ENCODE measurements at places on chromosomes 5 and 9.

DNA sequence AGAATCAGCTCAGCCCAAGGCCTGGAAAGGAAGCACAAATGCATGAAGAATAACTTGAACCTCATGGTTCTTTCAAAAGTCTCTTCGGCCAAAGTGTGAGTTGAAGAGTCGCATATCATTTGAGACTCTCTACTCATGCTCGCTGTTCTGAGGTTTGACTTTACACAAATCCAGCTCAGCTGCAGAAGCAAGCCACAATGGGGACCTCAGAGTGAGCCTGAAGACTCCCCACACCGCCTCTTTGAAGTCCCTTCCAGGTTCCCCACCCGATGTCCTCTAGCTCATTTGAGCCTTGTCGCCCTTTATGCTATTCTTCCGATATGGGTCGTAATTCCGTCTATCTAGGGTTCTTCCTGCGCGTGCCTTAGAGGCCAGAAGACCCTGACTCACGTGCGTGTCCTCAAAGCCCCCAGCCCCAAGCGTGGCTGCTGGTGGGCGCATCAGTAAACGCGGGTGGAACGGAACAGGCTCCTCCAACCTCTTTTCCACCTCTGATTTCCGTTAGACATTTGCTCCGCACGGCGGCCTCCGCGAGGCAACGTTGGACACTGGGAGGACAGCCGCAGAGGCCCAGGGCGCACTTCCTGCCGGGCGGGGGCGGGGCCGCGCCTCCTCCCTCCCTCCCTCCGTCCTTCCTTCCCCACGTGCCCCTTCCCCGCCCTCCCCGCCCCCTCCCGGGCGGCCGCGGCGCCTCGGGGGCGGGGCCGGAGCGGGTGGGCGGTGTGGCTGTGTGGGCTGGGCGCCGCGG lies at the start of gene SNX30:
Gene SNX30, plus strand, starts transcription at position 745 of the 748 bp plus-strand sequence. CDS start 242 bp downstream, outside the sequence.
- peak; percentile 26 for DNase-seq

- no peak for DNase-seq
These were observed 9.3 kb downstream of the PBX3 start for GRCh38 chr9:125756518-125756917.

GRCh38 chr5:169549453-169550100 lies 34.0 kb upstream of the SPDL1 start:
- no peak for DNase-seq

DNA sequence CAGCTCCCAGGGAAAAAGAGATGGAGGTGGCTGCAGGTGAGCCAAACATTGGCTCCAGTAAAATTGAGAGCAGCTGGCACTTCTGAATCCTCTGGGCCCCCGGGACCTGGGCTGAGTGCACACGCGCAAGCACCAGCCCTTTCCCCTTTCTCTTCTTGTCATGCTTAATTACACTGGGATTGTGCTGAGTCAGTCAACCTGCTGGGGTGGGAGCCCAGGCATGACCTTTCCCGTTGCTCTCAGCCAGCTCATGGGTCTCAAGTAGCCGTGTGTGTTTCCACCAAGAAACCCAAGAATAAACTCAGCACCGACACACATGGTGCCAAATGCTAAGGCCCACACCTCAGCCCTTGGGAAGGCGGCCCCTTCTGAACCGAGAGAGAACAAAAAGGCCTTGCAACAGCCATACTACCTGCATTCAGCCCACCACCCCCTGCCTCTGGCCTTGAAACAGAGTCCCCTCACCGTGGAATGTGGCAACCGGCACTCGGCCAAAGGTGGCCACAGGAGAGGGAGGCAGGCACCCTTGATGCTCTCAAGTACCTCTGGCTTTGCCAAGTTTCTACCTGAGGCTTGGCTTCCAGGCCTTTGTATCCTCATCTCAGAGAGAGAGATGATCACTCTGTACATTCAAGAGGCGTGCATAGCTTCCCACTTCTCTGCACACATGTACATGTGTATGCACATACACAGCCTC lies 28.1 kb downstream of the SLIT3 start:
- no peak for DNase-seq

DNA sequence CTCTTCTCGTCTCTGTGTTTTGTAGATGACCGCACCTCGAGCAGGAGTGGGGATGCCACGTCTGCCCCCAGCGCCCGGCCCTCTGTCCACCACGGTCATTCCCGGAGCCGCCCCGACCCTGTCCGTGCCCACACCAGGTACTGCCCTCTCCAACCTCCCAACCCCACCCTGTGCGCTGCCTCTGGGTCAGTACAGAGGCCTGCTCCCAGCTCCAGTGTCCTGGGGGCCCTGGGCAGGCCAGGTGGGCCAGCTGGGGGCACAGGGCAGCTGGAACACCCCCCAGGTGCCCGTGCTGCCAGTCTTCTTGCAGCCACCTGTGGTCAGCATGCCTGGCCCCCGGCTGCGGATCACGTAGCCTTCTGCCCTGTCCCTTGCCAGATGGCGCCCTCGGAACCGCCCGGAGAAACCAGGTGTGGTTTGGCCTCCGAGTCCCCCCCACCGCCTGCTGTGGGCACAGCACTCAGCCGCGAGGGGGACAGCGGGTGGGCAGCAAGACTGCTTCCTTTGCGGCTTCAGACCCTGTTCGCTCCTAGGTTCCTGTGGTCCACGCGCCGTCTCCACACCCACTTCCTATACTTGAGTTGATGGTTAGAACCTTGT lies 133.7 kb downstream of the WNK2 start:
- DNase-seq, result no peak

DNA sequence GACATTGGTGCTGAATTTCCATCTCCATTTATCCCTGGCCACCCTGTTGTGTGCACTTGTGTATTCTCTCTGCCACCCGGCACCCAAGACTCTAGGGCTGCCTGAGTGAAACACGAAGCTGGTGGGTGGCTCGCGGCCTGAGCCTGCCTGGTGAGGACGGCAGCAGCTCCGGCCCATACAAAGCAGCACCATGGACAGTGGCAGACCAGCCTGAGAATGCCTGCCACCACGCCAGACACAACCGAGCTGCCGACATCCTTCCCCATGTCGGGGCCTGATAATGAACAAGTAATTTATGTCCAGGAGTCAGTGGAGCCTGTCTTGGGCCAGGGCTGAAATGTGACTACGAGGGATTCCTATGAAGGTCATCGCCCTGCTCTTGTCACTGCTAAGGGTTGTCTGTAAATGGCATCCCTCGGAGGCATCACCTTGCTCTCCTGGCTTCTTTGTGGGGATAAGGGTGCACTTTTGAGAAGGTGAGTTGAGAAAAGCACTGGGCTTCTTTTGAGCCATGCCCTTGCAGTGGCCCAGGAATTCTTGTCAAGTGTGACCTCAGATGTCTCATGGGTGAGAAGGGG lies 175.7 kb downstream of the MELK start:
- no peak for DNase-seq

- DNase-seq, result no peak
These were observed 144.4 kb upstream of the FSTL4 start for GRCh38 chr5:133756756-133757155.

- no peak for DNase-seq
These were observed 406.6 kb downstream of the ADGRV1 start for GRCh38 chr5:90965110-90965685.

DNA sequence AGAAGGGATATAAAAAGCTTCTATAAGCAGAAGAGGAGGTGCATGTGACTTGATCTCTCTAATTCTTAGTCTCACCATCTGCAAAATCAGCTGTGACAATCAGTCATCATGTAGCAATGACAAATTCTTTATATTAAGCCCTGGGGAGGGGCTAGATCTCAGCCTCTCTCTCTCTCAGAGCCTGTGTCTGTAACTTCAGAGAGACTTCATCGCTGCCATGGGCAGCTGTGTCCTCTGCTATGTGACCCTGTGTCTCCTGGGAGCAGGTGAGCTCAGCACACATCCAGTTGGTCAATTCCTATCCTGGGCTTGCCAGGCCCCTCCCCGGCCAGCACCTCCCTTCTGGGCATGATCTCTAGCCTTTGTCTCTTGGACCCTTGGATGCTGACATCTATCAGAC lies 109.6 kb downstream of the ANKRD18B start:
- no peak for DNase-seq

GRCh38 chr9:87184956-87185642 lies 237.8 kb upstream of the GAS1 start:
- no peak for DNase-seq

GRCh38 chr5:72822944-72823343 lies 6.5 kb downstream of the TNPO1 start:
- DNase-seq, result no peak

- no peak for DNase-seq
These were observed 130.8 kb upstream of the STC2 start for GRCh38 chr5:173458828-173459609.

GRCh38 chr9:20391208-20391607 lies 231.1 kb downstream of the MLLT3 start:
- no peak for DNase-seq

- DNase-seq, result no peak
These were observed 161.2 kb downstream of the ZNF462 start for GRCh38 chr9:107024193-107024592.

GRCh38 chr5:169971780-169972179 lies 8.5 kb downstream of the INSYN2B start:
- no peak for DNase-seq

DNA sequence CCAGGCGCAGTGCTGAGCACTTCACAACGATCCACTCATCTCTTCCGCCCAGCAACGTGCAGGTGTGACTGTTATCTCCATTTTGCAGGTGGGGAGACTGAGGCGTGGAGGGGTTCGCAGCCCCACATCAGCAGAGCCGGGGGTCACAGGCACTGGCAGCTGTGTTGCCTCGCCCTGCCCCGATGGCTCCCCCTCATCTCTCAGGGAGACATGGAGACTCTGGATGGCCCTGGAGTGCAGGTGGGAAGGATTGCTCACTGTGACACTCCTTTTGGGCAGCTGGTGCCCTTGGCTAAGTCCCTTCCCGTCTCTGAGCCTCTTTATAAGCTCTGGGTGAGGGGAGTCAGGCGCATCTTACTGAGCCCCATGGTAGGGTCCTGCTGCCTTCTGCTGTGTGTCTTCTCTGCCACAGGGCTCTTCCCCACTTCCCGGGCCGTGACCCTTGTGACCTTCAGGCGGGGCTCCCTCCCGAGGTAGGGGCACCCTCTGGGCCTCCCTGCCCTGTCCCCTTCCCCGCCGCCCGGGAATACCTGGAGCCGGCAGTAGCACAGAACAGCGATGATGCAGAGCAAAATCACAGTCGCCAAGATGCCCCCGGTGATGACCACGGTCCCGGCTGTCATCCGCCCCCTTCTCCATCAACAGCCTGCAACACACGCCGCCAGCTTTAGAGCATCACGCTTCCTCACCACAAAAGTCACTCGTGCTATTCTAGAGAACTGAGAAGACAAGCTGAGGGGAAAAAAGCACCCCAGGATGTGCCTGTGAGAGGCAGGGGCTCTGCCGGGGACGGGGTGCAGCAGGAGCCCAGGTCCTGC lies 29.4 kb downstream of the FAM163B start:
- no peak for DNase-seq

DNA sequence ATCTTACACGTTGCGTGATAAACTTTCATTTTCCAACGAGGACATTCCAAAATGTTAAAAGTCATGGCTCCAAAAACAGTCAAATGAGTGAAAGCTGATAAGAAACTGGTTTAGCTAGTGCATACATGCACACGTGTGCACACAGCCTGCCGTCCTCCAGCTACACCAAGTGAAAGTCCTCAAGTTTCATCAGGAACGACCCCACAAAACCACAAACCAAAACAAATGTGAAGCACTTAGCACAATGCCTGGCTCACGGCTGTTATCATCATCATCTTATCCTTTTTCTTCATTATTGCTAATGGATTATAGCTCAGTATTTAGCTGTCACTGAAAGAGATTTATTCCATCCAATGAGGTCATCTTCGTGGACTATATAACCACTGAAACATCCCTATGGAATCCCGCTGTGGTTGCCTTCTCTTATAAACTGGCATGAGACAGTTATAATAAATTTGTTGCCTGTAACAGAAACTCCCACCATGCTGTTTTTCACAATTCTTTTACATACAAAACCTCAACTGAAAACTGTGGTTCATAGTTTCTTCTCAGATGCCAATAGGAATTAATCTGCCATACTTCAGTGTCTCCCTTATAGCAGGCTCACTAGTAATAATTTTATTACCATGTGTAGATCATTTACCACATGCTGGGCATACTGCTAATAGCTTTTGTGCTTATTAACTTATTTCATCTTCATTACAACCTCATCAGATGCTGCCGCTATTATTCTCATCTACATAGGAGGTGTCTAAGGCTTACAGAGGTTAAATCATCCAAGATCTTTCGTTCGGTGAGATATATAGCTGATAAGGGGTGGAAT lies 56.1 kb downstream of the SAXO1 start:
- no peak for DNase-seq

DNA sequence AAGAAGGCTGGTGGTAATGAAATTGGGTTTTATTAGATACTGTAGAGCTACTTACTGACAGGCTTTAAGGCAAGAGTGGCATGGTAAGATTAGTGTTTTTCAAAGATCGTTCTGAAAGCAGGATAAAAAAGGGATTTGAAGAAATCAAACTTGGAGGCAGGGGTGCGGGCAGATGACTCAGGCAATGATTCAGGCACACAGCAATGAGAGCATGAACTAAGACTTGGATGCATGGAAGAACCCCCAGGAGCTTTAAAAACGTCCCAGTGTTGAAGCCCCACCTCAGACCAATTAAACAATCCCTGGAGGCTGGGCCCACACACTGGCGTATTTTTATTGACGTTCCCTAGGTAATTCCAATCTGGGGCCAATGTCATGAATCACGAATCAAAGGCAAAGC lies 102.5 kb downstream of the SREK1 start:
- no peak for DNase-seq

DNA sequence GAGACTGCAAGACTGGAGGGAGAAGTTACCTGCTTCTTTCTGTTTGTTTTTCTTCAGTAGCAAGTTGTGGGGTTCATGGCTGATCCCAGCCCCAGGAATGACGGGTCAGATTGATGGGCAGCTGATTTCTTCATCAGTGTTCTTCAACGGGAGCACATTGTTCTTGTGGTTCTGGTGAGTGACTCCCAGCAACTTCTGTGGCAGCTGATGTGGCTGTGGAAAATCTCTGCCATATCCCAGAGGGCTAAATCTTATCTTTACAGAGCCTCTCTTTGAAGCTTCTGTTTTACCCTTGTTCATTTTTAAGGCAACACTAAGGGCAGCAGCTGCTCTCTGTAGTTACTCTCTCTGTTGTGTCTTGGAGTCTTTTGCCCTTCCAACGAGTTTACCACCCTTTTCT lies 710.3 kb downstream of the PRELID2 start:
- no peak for DNase-seq

DNA sequence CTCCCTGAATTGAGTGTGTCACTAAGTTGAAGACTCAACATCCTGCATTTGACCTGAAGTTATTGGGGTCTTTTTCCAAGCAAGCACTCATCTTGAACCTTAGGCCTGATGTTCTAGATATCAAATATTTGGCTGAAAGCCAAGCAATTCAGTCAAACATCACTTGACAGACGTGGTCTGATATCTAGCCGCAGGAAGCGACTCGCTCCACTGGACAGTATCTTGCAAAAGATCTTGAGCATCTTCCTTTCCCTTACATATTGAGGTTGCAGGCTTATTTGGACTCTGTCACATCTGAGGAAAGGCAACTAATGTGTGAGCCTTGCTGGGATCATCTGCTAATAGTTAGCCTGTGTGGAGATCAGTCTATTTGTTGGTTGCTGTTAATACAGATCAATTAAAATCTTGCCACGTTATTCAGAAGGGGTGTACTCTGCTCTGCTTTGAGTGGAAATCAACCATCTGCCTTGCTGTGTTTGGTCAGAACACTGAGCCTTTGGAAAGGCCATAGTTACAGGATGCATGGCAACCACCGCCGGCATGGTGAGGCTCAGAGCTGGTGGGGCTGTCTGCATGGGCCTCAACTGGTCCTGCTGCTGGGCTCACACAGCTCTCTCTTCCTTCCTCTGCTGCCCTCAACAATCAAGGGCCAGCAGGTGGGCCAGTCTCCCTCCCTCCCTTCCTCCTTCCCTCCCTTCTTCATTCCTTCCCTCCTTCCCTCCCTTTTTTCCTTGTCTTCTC lies 166.9 kb upstream of the KLF9 start:
- no peak for DNase-seq
